Left renal cortex interstitium (tissue), 4 donors: ENCODE measurements at places on chromosomes 7 and 10. TPM values are rescaled to one million over a fixed set of nuclear protein-coding genes. Genes with fewer than 3 reads are reported as not detected.

- no peak for DNase-seq
Observed at GRCh38 chr7:149023662-149024061, 4.6 kb downstream of the PDIA4 start.

Gene ING3
- polyA plus RNA-seq, result 37.8 TPM

Gene ODAD2
- polyA plus RNA-seq, result 0.96 TPM

- DNase-seq, result no peak
Observed at GRCh38 chr7:20194343-20194995, 22.7 kb downstream of the MACC1 start.

Gene CDK14
- polyA plus RNA-seq, result 29.4 TPM
